ENCODE measurements at places on chromosomes 7 and 10. TPM values are rescaled to one million over a fixed set of nuclear protein-coding genes. Genes with fewer than 3 reads are reported as not detected.

The TRPV5 gene
- not detected for total RNA-seq

The STAM gene
- 33.0 TPM for total RNA-seq

The MRLN gene
- 0.39 TPM for total RNA-seq

The CYP3A4 gene
- total RNA-seq: 1.4 TPM

The LRMDA gene
- total RNA-seq: 30.7 TPM

The CTTNBP2 gene
- total RNA-seq: 4.5 TPM

The IQCE gene
- total RNA-seq: 13.8 TPM

The NRG3 gene
- total RNA-seq: 1.4 TPM

DNA sequence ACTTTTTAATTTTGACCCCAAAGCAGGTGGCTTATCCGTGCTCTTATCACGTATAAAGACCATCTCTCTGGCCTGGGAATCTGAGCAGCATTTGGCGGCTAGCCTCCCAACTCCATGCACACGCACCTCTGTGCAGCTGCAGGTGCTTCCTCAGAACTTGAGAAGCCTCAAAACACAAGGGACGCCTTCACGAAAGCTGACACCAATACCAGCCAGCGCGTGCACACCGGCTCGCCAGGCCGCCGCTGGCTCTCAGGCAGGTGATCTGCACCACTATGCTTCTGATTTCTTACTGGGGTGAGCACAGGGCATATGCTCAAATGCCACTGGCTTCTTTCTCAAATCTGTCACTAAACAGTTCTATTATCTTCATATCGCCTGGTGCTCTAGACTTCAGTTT, 145.0 kb downstream of the PARD3 start:
- H3K4me1 ChIP-seq: peaks cover 18% of the 10 kb centered on the region
- H3K27ac ChIP-seq: no peak overlapping the region
- no peaks in the 10 kb centered on the region for H3K27me3 ChIP-seq
- DNase-seq: no peak

- no peaks in the 10 kb centered on the region for H3K4me1 ChIP-seq
- no peak overlapping the region for H3K4me3 ChIP-seq
- no peaks in the 10 kb centered on the region for H3K27me3 ChIP-seq
- H3K27ac ChIP-seq: no peak overlapping the region
- H3K36me3 ChIP-seq: no peaks in the 10 kb centered on the region
These were observed 562.3 kb downstream of the CCSER2 start for GRCh38 chr10:84890706-84891105.

GRCh38 chr10:31437959-31438358, 118.9 kb downstream of the ZEB1 start:
- H3K4me1 ChIP-seq: no peaks in the 10 kb centered on the region
- no peak for DNase-seq
- no peak overlapping the region for H3K4me3 ChIP-seq
- no peaks in the 10 kb centered on the region for H3K36me3 ChIP-seq
- H3K27me3 ChIP-seq: no peaks in the 10 kb centered on the region

DNA sequence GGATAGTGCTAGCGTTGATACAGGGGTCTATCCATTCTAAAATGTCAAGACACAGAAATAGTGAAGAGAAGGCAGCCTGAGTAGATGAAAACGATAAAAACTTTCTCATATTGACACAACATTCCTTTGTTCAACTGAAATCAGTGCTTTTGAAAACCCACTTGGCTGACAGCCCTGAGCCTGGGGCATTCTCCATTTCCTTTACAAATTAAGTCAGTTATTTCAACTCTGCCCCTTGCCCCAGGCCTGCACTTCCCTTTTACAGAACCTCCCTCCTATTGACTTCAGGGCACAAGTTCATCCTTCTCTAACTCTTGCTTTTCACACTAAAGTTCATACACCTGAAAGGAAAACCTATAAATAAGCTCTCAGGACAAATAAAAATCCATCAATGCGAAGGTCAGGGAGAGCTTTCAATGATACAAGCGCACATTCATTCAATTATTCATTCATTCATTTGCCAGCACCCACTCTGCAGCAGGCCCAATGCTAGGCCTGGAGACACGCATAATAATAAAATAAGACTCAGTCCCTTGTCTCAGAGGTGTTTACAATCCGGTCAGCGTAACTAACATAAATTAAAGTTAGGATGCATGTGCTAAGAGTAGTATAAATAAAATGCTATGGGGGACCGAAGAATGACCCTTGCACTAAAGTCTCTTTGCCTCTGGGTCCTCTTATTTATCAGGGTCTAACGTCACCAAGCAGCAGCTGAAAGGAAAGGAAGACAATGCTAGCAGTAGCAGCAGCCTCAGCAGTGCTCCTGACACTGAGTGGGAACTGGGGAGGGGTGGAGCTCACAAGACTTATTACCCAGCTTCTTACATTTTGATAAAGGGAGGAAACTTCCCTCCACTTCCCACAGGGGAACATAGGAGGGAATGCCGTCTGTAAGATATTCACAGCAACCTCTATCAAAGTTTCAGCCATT, 134.8 kb downstream of the PDE1C start:
- DNase-seq: no peak
- no peaks in the 10 kb centered on the region for H3K36me3 ChIP-seq
- no peak overlapping the region for H3K4me3 ChIP-seq
- H3K4me1 ChIP-seq: no peaks in the 10 kb centered on the region
- no peaks in the 10 kb centered on the region for H3K27me3 ChIP-seq

DNA sequence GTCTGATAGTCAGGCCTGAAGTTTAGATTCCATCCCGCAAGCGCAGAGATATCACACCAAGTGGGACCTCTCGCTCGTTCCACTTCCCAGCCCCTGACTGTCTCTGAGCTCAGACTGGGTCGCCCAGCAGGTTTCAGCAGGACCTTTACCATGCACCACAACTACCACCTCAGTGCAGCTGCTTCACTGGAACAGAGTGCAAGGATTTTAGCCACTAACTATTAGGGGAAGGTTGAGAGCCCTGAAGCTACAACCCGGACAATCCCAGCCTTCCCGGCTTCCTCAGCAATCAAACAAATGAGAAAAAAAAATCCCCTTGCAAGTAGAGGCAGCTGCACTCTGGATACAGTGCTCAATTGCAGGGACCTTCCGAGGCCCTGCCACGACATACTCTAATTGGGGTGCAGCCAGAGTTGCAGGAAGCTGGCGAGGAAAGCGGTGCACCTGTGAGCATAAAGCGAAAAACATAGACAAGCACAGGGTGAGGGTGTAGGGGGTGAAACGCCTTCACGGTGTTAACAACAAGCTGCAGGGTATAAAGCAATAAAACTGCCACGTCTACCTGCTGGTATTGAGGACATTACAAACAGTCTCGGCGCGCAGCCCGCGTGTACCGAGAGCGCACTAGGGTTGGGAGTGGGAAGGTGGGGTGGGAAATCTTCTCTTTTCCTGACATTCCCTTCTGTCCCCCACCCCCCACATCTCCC, 2.6 kb upstream of the DLX6 start:
- no peak overlapping the region for H3K4me3 ChIP-seq
- no peak overlapping the region for H3K27ac ChIP-seq
- peaks cover 11% of the 10 kb centered on the region for H3K4me1 ChIP-seq
- H3K27me3 ChIP-seq: peaks cover 97% of the 10 kb centered on the region

DNA sequence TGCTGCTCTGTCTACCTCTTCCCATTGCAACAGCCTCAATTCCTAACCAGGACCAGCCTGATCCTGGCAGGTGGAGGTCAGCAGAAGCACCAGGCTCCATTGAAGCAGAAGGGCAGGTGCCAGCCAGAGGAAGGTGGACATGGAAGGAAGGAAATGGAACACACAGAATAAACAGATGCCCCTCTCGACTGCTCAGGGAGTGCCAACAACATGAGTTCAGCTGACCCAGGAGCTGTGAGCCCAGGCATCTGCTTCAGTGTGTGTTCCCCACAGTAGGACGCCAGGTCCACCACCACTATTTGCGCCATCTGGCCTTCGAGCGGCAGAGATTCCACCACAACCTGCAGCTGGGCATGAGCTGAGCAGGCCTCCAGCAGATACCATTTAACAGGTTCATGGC, 56.7 kb downstream of the GPAM start:
- H3K27ac ChIP-seq: no peak overlapping the region
- H3K27me3 ChIP-seq: no peaks in the 10 kb centered on the region
- no peak for DNase-seq
- H3K4me3 ChIP-seq: no peak overlapping the region

- no peaks in the 10 kb centered on the region for H3K36me3 ChIP-seq
- DNase-seq: no peak
- H3K27me3 ChIP-seq: peaks cover 6% of the 10 kb centered on the region
- H3K4me3 ChIP-seq: no peak overlapping the region
These were observed 36.3 kb downstream of the FOXL3 start for GRCh38 chr7:326273-326672.

GRCh38 chr7:149562602-149563001, 65.0 kb upstream of the ZNF746 start:
- H3K4me3 ChIP-seq: no peak overlapping the region
- H3K27me3 ChIP-seq: no peaks in the 10 kb centered on the region
- H3K4me1 ChIP-seq: peaks cover 8% of the 10 kb centered on the region
- no peak for DNase-seq

DNA sequence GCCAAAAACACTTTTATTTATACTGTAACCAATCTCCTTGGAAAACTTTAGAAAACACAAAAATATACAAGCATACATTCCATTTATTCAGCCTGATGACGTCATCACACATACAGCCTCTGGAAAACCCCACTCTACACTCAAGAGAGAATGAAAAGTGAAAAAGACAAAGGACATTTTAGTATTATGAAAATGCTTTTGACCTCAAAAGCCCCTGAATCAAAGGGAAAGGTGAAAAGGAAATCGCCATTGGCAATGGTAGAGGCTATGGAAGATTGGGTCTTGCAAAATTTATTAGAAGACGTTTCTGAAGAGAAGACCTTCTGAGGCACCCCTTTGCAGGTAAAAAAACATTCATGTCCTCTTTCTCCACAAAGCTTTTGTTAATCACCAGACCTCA, 82.9 kb upstream of the STRIP2 start:
- H3K4me1 ChIP-seq: no peaks in the 10 kb centered on the region
- no peak for DNase-seq
- H3K36me3 ChIP-seq: no peaks in the 10 kb centered on the region

DNA sequence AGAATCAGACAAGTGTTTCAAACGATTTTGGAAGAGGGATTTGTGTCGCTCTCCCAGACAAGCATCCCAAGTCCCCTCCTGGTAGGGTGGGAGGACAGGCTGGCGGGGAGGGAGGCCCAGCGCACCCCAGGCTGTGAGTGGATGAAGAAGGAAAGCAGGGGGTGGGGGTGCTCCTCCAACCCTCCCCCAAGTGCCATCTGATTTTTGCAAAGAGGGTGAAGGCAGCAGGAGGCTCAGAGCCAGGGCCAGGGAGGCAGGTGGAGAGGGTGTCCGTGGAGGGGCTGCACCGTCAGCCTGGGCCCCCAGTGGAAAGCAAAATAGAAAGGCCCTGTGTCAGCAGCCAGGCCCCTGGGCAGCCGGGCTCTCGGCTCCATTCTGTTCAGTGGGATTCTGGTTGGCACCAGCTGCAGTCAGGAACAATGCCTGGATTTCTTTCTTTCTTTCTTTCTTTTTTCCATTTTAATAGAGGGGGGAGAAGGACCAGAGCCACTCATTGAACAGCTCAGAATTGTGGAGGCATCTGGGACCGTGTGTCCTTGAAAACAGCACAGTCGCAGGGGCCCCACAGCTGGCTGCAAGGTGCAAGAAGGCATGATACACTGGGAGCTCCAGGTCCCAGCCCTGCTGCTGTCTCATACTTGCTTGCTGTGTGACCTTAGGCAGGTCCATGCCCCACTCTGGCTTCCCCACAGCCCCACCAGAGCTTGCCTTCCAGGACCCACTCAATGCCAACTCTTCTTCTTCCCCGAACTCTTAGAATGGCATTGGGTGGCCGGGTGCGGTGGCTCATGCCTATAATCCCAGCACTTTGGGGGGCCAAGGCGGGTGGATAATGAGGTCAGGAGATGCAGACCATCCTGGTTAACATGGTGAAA, 7.1 kb upstream of the ZMIZ1 start:
- no peaks in the 10 kb centered on the region for H3K27me3 ChIP-seq

GRCh38 chr7:100649826-100650565, 6.3 kb downstream of the ACTL6B start:
- no peak overlapping the region for H3K4me3 ChIP-seq
- no peak overlapping the region for H3K27ac ChIP-seq
- no peak for DNase-seq
- no peaks in the 10 kb centered on the region for H3K36me3 ChIP-seq

Data from adrenal gland (tissue), 19 donors.